ENCODE measurements at places on chromosomes 13 and 19.

DNA sequence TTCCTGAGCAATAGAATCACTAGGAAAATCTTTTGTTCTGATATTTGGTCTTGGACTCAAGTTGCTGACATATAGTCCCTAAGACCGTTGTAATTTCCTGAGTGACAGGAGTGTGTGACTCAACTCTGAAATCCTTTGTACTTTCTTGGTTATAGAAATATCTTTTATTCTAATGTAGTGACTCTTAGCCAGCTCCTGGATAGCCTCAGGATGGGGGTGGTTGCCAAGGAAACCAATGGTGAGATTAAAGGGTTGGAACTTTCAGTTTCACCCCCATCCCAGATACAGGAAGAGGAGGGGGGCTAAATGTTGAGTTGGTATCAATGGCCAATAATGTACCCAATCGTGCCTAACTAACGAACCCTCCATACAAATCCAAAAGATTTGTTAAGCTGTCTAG, 41.8 kb downstream of the MBD3L2B start:
- DNase-seq = no peak

DNA sequence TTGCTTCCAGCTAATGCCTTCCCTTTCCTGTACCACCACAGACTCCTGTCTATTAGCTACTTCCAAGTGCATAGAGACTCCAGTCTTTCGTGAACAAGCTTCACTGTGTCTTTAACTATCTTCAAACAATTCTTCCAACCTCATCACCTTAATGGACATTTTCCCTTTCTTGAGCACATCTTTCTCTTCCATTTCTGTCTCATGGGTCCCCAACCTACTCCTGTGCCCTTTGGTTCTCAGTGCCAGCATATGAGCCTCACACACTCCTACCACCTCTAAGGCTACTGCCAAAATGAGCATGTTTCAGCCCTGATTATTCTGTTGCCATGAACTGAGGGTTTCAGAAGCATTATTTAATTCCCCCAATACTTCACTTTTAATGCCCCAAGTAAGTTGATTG, 360.3 kb downstream of the GPC5 start:
- no peak for DNase-seq

DNA sequence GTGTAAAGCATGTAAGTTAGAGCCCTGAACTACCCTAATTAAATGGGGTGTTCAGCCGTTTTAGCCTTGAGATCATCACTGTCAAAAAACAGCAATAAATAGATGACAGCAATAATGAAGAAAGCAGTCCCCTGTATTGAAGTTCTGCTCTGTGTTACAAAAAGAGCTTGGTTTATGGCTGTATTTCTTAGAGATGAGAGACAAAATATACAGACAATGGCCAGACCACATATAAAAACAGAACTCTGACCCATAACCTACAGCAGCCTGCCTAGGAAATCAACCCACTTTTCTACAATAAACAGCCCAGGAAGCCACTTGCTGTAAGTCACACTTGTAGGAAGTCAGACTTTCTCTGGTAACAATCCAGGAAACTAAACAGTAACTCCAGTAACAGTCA, 10.8 kb downstream of the IGFL3 start:
- no peak for DNase-seq

DNA sequence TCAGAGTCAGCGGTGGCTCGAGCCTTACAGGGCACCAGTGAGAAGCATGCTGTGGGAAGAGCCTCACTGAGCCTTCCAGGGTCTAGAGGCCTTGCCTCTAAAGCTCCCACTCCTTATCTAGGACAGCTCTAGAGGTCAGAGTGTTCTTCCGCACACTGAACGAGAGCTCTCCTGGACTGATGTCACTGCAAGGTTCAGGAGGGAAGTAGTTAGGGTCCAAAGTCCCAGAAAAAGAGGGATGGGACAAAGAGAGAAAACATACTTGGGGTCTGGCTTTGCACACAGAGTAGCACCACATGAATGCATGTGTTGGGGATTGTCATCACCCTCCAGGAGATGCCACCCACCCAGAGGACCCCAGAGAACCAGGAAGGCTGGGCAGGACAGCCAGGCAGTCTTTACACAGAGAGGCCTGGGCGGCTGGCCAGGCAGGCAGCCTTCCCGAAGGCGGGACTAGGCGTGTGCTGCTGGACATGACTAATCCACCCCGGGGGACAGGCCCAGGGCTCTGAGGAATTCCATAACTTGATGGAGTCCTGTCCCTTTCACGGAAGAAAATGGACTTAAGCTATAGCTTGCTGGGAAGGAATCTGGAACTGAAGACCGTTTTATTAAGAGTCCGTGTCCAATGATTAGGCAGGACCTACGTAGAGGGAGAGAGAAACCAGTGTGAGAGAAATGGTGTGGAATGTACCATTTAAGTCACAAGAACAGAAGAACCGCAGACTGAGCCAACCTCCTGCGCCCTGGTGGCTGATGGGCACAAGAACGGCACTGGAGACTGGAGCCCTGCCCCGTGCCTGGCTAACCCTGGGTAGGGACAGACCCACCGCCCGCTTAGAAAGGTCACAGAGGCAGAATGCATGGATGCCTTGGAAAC, 16.6 kb upstream of the EPHX3 start:
- no peak for DNase-seq

DNA sequence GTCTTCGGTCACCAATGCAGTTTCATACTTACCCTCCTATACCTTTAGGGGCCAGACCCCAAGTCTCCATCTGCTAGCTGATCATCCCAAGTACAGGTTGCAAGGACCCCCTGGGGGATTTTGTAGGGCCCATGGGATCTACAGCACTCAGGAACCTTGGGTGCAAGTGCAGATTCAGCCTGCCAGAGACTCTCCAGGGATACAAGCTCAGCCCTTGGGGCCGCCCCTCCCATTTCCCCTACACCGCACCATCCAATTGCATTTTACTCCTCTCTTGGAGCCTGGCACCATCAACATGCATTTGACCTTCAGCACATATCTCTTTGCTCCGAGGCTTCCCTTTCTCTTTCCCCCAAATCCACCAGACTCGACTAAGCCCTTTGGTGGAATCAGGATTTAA, 154.7 kb upstream of the ZNF536 start:
- no peak for DNase-seq

DNA sequence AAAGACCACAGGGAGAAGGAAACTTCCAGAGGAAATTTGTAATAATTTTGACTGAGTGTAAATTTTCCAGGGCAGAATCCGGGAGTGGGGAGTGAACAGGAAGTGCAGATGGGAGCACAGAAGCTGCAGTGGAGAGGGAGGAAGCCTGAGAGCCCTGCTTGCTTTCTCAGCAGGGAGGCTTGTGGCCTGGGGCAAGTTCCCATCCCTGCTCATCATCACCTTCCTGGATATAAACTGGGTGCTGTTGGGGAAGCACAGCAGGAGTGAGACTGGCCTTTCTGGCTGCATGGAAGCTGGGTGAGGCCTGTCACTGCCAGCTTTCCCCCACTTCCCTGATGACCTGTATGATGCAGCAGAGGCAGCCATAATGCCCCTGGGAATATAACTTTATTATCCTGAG, 532.9 kb downstream of the SLITRK6 start:
- DNase-seq = no peak

DNA sequence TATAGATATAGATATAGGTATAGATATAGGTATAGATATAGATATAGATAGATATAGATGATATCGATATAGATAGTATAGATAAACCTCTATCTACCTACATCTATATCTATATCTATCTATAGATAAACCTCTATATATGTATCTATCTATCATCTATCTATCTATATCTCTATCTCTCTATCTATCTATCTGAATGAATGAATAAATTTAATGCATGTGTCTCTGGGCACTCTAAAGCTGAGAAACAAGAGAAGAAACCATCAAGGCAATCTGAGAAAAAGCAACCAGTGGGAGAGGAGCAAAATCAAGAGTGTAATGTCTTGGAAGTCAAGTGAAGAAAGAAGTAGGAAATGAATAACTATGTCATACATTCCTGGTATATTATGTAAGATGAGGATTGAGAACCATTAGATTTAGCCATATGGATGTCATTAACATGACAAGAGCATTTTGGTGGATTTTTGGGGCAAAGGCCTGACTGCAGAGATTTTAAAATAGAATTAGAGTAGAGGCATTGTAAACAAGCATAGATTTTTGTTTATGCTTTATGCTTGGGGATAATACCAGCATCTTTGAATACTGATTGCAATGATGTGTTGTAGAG, 1262.7 kb upstream of the MIR17HG start:
- no peak for DNase-seq

GRCh38 chr13:52159159-52159982, at the start of gene NEK3:
Gene NEK3, minus strand, starts transcription at chr13:52159597. Its CDS starts 3,406 bp downstream, at chr13:52156191.
- peak; percentile 27 for DNase-seq

GRCh38 chr19:1459479-1459878, 9.6 kb downstream of the APC2 start:
- DNase-seq = no peak

DNA sequence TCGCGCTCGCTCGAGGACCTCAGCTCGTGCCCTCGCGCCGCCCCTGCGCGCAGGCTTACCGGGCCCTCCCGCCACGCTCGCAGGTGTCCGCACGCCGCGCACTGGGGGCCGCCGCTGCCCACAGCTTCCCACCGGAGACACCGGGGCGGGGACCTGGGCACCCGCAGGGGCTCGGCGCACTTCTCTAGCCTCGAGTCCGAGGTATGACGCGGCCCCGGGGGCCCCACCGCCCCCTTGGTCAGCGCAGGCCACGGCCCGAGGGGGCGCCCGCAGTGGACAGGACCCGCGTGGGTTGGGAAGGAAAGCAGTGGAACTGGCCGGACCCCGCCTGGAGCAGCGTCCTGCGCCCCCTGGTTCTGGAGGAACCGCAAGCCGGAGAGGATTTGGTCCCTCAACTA, 2.1 kb upstream of the GRWD1 start:
- DNase-seq = no peak

All from stimulated activated CD8-positive, alpha-beta memory T cell treated with anti-CD3 and anti-CD28 coated beads, Interleukin-4, amount 100 ng/mL, for 1 hour (primary cell).